ENCODE measurements at places on chromosomes 6 and 20.

DNA sequence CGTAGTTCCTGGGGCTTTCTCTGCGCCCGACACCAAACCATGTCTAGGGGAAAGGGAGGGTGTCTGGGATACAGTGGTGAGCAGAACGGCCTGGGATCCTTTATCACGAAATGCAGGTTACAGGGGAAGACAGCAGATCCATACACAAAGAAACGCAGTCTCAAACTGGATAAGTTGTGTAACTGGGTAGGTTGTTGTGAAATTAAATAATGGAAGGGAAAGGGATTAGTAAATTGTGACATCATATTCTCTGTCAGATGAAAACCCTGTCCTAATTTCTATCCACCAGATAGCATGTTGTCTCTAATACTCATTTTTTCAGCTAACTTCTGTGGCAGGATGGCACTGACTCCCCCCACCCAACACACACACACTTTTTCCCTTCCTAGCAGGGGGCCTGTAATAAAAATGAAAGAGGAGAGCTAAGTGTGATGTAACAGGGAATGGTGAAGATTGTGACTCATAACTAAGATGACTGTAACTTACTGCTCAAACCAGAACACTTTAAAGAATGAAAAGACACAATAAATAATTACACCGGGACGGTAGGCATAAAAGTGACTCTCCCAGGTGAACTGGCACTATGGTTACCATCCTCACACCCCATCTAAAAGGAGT is 769 bp upstream of the TRPC4AP start:
- no peak for DNase-seq

DNA sequence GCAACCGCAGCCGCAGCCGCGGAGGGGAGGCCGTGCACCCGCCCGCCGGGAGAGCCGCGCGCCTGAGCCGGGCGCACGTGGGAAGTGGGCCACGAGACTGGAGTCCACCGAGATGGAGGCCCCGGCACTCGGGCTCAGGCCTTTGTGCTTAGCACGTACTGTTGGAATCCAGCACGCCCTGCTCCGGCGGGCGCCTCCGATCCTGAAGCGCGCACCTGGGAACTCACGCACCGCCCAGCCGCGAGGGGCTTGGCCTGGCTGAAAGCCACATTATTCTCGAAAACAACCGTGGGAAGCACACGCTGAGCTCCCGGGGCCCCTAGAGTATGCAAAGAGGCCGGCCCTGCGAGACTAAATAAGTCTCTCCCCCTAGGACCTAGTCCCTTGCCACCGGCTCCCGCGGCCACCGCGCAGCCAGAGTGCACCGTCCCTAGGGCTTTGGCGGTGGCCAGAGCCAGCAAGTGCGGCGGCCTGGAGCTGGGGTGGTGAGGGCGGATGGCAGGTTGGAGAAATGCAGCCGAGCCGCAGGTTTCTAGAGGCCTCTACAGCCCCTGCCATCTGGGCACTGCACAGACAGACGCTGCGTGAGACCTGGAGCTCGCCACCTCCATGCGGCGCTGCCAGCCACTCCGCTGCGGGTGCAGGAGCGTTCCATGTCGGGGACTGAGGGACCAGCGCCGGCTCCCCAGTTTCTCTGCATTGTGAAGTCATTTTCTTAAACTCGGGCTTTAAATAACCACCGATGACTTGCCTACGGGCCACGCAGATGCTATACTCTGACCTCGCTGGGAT is 42.0 kb upstream of the LY86 start:
- DNase-seq, result no peak

GRCh38 chr6:132464538-132465256 is 48.2 kb downstream of the STX7 start:
- DNase-seq, result no peak

- no peak for DNase-seq
Measured at GRCh38 chr6:14425805-14426204, 308.2 kb downstream of the CD83 start.

DNA sequence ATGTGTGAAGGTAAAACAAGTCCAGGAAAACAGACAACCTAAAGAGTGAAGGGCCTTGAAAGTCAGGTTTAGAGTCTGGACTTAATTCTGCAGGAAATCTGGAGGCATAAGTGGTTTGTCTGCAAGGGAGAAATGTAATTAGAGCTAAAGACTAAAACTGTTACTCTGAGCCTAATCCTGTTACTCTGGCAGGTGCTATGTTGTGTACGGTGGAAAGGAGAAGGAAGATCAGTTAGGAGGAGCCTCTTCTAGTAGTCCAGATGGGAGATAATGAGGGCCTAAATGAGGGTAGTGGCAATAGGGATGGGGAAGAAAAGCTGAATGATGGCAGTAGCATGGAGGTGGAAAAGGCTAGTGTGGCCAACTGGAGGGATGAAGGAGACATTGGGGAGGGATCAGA is 118.5 kb downstream of the PDSS2 start:
- DNase-seq, result no peak

DNA sequence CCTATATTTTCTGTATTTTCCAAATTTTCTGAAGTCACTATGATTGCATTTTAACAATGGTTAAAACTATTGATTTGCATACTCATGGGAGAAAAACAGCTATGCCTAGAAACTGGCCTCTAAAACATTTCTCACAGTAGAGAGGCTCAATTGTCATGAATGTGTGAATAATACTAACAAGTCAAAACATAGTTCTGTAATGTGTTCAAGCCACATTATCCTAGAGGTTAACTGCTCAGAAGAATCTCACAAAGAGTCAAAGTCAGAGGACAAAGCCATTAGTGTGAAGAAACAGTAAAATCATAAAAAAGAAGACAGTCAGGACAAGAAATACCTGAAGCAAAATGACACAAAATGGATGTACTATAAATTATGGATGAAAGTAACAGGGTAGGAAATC is 12.5 kb upstream of the ALDH8A1 start:
- DNase-seq, result no peak

DNA sequence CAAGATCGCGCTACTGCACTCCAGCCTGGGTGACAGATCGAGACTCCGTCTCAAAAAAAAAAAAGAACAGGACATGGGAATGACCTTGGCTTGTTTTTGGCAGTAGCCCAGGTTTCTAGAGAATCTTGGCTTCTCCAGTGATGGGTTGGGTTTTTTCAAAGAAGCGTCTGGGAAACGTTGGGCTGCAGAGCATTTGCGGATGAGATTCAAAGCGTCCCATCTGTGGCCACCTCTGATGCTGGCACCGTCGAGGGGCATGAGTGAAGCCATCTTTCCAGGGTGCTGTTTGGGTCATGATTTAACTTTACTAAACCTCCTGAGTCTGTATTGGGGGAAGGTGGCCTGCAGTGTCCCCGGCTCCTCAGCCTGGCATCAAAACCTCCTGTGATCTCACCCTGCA is 43.2 kb upstream of the SRF start:
- DNase-seq, result no peak

GRCh38 chr20:48635791-48636267 is 192.0 kb downstream of the PREX1 start:
- DNase-seq, result peak; percentile 6

DNA sequence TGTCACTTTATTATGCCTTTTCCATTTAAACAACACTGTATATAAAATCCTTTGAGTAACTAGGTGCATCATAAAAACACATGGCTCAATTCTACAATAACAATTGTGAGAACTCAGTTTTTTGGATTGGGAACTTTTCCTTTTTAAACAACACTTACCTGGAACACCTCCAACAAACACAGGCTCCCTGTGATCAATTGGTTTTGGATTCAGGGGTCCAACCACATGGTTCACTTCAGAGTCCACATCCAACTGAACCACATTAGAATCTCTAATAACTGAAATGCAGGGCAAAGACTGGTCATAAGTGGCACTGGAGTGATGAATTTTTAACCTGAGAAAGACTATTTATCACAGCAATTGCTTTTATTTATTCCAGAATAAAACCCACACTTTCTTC is 26.5 kb downstream of the FAM229B start:
- DNase-seq, result no peak

GRCh38 chr6:125220712-125221111 is 67.1 kb downstream of the TPD52L1 start:
- no peak for DNase-seq

DNA sequence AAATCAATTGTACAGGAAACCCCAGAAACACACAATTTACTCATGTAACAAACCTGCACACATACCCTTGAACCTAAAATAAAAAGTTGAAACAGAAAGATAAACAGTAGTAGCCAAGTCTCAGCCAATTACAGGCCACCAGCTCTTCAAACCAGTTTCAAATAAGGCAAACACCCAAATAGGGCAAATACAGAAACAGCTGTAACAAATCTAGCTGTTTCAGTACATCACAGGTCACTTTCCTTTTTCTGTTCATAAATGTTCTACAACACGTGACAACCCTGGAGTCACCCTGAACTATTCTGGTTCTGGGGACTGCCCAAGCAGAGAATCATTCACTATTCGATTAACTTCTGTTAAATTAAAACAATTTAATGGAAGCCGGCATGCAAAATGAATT is 329.0 kb downstream of the GJA1 start:
- DNase-seq, result no peak

DNA sequence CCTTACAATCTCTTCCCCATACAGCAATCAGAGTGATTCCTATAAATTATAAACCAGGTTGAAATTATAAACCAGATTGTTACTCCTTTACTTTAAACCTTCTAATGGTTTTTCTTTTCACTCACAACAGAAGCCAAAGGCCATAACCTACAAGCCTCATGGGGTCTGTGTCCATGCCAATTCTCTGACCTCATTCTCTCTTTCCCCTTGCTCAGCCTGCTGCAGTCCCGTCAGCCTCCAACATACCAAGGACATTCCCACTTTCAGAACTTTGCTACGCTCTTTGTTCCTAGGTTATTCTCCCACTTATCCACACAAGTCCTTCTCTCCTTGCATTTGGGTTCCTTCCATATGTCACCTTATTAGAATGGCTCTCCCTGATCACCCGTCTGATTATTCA is 277.9 kb upstream of the TCF21 start:
- DNase-seq, result no peak

DNA sequence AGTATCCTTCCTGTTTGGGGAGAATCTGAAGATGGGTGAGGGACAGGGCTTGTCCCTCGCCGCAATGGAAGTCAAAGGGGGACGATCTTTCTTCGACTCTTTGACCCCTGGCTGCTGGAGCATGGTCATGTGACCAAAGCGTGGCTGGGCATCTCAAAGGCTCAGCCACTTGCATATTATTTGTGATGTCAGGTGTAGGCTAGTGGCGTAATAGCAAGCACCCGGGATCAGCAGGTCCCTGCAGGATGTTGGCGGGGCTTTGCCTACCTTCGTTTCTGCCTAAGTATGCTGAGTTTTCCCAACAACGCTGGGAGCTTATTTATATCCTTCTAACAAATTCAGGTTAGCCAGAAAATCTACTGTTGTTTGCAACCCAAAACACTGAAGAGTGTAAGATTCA is 50.3 kb upstream of the IL20RA start:
- DNase-seq, result no peak

- no peak for DNase-seq
Measured at GRCh38 chr20:20456741-20457140, 88.8 kb downstream of the INSM1 start.

DNA sequence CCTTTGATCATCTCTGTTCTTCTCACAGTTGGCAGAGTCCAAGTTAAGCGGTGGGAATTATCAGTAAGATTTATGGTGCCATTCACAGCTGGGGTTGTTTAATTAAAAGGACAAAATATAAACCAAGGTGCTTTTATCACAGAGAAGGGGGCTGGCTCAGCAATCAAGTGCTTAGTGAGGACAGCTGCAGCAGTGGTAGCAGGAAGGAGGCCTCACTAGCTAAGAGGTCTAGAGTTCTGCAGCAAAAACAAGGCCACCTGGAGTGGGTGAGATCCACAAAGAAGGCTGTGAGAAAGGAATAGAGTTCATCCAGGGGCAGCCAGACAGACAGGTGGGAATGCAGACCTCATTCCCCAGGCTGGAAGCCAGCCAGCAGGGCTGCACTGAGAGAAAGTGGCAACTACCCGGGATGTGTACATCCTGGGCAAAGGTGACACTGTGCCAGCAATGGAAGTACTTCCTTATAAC is 37.1 kb downstream of the PIGU start:
- DNase-seq, result no peak

GRCh38 chr20:13277663-13278295 is 56.7 kb downstream of the ISM1 start:
- DNase-seq, result no peak

- no peak for DNase-seq
Measured at GRCh38 chr6:118146584-118146983, 239.5 kb downstream of the SLC35F1 start.

DNA sequence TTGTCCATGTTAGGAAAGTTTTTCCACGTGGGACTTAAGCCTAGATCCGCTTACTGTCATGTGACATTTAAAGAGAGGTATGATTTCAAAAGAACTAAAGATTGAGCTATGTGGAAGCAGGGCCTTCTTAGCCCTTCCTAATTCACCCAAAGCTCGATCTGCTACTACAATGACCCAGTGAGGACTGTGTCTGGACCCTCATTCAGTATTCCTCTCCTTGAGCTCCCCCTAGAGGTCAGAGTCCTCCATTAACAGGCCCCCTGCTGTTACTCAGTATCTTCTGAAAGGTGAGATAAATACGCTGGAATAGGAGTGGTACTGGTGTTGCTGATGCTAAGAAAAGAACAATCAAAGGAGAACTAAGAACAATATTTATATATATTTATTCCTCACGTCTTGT is 414.0 kb downstream of the GJA1 start:
- peak; percentile 73 for DNase-seq

DNA sequence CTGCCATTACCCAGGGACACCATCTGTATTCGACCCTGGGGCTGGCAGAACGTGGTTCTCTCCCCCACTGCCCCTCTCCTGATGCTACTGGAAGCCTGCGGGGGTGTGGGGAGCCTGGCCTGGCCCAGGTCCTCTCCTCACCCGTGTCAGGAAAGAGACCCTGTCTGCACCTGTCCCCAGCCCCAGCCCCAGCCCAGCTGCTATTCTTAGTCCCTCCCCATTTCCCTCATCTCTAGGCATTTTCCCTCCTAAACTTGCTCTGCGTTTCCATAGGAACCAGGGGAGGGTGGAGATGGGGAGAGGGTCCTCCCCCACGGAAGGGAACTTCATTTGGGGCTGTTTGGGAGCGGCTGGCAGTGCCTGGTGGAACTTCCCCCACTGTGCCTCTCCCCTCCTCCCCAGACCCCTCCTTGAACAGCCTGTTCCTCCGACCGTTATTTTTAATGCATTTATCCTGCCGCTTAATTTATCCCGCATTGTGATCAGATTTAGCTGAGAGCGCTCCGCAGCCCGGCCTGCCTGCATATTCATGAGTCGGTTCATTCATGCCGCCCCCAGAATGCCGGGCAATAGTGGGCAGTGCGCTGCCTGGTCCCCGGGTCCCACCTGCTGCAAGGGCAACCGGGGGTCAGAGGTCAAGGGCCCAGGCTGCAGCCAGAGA is 31.8 kb upstream of the DLGAP4 start:
- DNase-seq, result no peak

GRCh38 chr20:3842348-3842930 is 4.2 kb upstream of the MAVS start:
- DNase-seq, result no peak

All from GDM1 (cell line).